SK-N-SH (cell line): ENCODE measurements at places on chromosomes 3 and 15.

DNA sequence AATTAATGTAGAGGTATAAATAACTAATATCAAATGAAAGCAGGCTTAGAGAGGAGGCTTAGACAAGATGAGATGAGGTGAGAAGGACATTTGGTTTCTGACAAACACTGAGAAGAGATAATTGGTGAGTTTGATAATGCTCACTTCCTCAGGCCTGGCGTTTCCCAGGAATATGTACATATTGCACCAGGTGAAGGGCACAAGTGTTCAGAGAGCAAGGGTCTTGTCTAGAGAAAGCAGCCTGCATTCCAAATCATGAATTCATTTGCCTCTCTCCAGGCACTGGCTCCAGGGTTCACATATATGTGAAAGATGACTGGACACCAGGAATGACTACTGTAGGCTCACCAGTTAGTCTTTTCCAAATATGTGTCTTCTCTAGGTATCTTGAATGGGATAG lies 48.0 kb upstream of the LPP start:
- no peak for DNase-seq

GRCh38 chr3:12399226-12399625 lies 85.1 kb upstream of the TSEN2 start:
- DNase-seq: no peak

DNA sequence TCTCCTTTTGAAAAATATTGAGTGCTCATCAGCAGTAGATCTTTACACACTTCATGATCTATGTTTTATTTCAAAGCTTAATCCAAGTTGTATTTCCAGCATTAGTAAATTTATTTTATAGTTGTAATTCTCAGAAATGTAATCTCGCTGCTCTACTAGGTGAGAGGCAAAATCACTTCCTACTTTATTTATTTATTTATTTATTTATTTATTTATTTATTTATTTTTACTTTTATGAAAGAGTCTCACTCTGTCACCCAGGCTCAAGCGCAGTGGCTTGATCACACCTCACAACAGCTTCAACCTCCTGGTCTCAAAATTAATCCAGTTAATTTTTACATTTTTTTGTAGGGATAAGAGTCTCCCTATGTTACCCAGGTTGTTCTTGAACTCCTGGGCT lies 127.9 kb downstream of the CHL1 start:
- DNase-seq: no peak

GRCh38 chr3:139239550-139239949 lies 104.3 kb upstream of the MRPS22 start:
- no peak for DNase-seq
